ENCODE measurements at places on chromosomes 5 and 9. TPM values are rescaled to one million over a fixed set of nuclear protein-coding genes. Genes with fewer than 3 reads are reported as not detected.

GPR150 gene
- total RNA-seq, result 0.24 TPM

SCGB3A2 gene
- total RNA-seq, result not detected

DNA sequence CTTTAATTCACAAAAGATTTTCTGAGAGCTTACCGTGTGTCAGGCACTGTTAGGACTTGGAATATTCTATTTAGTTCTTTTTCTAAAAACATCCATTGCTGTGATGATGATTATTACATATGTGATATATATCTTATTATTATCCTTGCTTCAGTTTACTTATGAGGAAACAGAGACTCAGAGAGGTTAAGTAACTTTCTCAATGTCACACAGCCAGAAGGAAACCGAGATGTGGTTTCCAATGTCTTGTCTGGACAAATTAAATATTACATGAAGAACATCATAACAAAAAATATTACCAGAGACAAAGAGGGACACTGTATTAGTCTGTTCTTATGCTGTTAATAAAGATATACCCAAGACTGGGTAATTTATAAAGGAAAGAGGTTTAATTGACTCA lies 125.5 kb upstream of the DAP start:
- H3K27me3 ChIP-seq, result peaks cover 8% of the 10 kb centered on the region
- no peaks in the 10 kb centered on the region for H3K4me1 ChIP-seq
- DNase-seq, result no peak
- no peak overlapping the region for H3K4me3 ChIP-seq

DNA sequence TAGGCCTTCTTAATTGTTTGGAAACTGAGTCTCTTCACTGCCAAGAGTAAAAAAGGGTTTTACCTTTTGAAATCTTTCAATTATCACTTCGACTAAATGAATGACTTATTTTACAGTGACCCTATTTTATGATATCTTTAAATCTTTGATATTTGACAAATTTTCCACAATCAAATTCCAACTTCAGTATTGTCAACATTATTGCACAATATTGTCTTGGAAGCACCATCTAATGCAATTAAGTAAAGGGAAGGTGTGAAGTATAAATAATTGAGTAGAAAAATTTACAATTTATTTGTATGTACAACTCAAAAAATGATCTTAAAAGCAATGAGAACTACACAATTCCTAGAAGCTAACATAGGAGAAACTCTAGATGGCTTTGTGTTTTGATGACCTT lies 49.2 kb downstream of the GABRA6 start:
- no peak overlapping the region for H3K27ac ChIP-seq
- DNase-seq, result no peak
- no peaks in the 10 kb centered on the region for H3K36me3 ChIP-seq
- no peak overlapping the region for H3K4me3 ChIP-seq
- no peaks in the 10 kb centered on the region for H3K27me3 ChIP-seq

- peaks cover 8% of the 10 kb centered on the region for H3K36me3 ChIP-seq
- H3K4me3 ChIP-seq, result no peak overlapping the region
- no peak overlapping the region for H3K27ac ChIP-seq
- no peak for DNase-seq
These were observed 5.5 kb upstream of the SHB start for GRCh38 chr9:38074441-38074961.

DNA sequence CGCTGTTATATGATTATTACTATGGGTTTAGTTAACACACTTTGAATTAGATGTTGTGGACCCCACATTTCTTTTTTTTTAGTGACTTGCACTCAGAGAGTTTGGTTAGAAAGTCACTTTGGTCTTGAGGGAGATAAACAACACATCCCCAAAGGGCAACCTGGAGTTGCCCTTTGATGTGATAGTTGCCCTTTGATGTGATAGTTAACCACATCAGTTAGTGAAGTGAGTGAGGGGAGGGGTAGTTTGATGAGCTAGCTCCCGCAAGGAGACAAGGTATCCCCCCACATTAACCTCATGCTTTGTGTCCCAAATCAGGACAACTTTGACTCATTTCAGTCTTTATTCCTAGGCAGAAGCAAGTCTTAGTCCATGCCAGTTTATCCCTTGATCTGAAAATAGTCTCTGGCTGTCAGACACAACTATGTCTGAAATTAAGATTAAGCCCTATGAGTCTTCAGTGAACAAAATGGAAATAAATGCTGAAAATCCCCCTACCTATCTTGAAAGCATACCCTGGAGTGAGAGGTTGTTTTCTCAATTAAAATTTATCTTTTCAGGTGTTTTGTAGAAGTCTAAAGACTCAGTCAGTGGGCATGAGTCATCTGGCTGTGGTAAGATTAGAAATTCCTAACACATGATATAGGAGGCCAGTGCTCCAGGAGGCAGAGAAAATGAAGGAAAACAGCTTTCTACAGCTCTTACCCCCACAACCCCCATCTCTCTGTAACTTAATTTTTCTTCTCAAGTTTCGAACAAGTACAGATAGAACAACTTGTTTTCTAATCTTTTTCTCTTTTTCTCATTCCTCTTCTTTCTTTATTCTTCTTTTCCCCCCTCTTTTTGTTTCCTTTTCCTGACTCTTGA lies 208.9 kb upstream of the DMRTA1 start:
- peak overlapping the region; percentile 59 for H3K4me3 ChIP-seq
- H3K4me1 ChIP-seq, result peaks cover 72% of the 10 kb centered on the region
- H3K27me3 ChIP-seq, result no peaks in the 10 kb centered on the region
- H3K36me3 ChIP-seq, result peaks cover 10% of the 10 kb centered on the region
- peak; percentile 34 for DNase-seq

DNA sequence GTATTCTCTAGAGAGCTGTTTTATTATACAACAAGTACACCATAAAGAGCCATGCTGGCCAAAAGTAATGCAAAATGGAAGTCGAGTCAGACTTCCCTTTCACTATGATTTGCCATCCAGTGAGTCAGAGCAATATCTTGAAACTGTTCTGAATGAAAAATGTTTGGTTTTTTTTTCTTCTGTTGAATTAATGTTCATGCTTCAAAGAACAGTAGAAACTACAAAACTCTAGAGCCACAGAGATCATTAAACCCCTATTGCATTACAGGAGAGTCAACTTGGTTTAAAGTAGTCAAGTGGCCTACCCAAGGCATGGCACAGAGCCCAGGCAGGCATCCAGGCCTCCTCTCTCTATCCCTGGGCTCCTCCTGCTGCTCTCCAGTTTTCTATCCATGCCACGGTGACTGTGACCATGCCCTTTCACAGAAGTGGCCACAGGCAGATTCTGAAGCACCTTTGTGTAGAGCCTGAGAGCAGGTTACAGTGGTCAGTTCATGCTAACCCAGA lies 358.9 kb downstream of the DEPDC1B start:
- no peaks in the 10 kb centered on the region for H3K4me1 ChIP-seq
- H3K4me3 ChIP-seq, result no peak overlapping the region
- no peaks in the 10 kb centered on the region for H3K36me3 ChIP-seq
- no peak overlapping the region for H3K27ac ChIP-seq
- H3K27me3 ChIP-seq, result peaks cover 11% of the 10 kb centered on the region

DNA sequence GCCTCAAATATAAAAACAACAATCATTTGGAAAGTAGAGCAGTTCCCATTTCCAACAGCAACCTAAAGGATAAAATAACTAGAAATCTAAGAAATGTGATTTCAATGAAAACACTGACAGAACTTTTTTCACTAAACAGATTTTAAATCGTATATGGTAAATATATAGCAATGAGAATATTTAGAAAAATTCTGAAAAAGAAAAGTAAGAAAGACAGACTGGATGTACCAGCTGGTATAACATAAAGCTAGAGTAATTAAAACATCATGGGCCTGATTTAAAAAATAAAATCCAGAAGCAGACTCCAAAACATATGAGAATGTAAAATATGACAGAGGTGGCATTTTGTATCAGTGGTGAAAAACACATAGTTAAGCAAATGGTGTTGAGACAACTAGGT lies 308.9 kb downstream of the MLLT3 start:
- H3K4me1 ChIP-seq, result peaks cover 14% of the 10 kb centered on the region
- H3K27ac ChIP-seq, result no peak overlapping the region
- no peaks in the 10 kb centered on the region for H3K36me3 ChIP-seq
- DNase-seq, result no peak
- peaks cover 18% of the 10 kb centered on the region for H3K27me3 ChIP-seq
- H3K4me3 ChIP-seq, result no peak overlapping the region

DNA sequence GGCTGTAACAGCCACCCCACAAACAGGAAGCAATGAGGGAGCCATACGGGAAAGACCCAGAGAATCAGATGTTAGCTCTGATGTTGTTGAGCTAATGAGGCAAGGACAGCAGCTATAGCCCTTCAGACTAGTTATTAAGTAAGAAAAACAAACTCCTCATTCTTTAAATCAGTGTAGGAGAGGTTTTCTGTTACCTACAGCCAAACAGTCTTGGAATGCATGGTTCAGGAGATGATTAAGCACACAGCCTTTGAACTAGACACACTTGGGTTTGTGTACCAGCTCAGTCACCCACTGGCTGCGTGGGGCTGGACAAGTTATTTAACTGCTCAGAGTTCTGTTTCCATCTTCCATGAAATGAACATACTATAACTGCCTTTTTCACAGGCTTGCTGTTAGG lies 68.1 kb downstream of the SPOCK1 start:
- DNase-seq, result no peak
- no peaks in the 10 kb centered on the region for H3K36me3 ChIP-seq
- no peak overlapping the region for H3K27ac ChIP-seq
- no peaks in the 10 kb centered on the region for H3K4me1 ChIP-seq
- H3K27me3 ChIP-seq, result peaks cover 65% of the 10 kb centered on the region

DNA sequence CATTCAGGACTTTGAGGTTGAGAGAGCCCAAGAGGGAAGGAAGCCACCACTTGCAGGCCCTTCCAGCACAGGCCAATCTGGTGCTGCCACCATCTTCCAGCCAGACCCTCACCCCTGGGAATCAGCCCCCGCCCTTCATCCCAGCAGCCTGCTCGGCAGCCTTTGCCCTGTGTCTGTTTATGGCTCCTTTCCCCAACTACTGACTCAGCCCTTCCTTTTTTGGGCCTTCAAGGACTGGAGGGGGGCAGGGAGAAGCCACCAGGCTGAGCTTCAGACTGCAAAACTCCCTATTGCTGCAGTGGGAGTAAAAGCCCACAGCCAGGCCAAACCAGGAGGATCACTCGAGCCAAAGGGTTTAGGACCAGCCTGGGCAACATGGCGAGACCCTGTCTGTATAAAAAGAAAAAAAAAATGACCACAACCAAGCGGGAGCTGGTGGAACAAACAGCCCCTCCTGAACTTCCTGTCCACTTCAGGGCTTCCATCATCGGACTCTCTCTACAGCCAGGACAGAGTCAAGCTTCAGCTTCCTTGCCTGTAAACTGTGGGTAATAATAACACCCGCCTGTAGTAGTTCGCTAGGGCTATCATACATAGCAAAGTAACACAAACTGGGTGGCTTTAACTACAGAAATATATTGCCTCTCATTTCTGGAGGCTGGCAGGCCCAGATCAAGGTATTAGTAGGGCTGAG lies 85.9 kb upstream of the IL17B start:
- H3K27ac ChIP-seq, result peak overlapping the region; percentile 69
- H3K36me3 ChIP-seq, result no peaks in the 10 kb centered on the region
- H3K27me3 ChIP-seq, result no peaks in the 10 kb centered on the region
- no peak overlapping the region for H3K4me3 ChIP-seq
- DNase-seq, result no peak

DNA sequence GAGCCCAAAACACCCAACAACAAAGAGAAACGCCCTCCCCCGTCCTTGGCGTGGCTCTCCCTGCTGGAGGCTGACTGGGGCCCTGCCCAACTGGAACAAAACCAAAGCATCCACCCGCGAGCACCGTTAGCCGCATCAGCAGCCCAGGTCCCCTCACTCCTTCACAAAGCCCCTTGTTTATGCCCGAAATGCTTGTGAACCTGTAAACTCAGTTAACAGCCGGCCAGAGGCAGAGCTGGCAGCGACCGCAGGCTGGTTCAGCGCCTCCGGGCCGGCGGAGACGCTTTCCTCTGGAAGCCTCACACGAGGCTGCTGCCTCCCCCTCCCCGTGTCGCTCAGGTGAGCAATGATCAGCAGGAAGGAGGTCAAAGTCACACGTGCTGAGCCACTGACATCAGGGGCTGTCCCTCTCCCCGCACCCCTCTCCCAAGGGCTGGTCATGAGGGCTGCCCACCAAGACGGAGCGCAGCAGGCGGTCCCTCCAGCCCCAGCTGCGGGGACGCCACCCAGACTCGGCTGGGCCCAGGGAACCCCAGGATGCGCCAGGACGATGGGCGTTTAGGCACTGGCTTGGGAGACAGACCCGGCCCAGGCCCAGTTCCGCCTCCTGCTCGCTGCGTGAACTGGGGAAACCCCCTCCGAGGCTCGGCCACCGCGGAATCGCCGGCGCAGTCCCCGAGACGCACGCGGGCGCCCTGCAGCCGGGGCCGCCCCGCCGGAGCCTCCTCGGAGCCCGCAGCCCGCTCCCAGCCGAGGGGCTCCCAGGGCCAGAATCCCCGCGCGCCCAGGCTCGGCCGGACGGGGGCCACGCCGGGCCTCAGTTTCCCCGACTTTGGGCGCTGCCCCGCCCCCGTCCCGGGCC lies 563 bp downstream of the SNAPC4 start:
- peak overlapping the region; percentile 60 for H3K27ac ChIP-seq
- H3K27me3 ChIP-seq, result no peaks in the 10 kb centered on the region
- peaks cover 31% of the 10 kb centered on the region for H3K36me3 ChIP-seq

DNA sequence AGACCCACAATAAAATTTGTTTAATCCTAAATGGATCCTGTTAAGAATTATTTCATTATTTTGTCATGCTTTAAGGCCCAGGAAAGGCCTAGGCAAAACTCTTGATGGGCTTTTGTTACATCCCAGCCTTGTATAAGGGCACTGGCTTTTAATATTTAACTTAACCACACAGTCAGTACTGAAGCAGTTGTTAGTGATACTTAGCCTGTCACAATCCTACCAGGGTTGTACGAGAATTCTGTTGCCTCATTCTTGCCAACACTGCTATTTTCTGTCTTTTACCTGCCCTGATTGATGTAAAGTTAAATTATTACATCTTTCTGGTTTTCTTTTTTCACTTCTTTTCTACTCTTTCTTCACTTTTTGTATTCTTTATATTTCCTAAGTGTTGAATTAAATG lies 10.9 kb downstream of the ZNF169 start:
- H3K4me1 ChIP-seq, result no peaks in the 10 kb centered on the region
- H3K4me3 ChIP-seq, result no peak overlapping the region
- no peaks in the 10 kb centered on the region for H3K27me3 ChIP-seq

Data from Calu3 (cell line).